ENCODE measurements at places on chromosomes 7 and 10.

DNA sequence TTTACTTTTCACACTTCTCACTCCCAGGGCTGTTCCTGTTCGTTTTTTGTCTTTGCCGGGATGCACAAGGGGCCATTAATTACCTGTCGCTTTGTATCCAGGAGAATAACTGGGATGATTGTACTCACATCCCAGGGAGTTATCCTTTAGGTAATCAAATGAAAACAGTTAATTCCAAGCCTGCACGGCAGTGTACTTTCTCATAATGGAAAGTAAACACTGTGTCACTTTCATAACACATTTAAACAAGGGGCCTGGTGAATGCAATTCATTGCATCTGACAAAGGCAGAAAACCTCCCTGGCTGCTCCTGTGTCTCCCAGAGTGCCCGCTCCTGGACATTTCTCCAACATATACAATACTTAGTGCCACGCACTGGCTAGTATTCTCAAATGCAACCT lies 138.7 kb upstream of the CELF2 start:
- DNase-seq: no peak

DNA sequence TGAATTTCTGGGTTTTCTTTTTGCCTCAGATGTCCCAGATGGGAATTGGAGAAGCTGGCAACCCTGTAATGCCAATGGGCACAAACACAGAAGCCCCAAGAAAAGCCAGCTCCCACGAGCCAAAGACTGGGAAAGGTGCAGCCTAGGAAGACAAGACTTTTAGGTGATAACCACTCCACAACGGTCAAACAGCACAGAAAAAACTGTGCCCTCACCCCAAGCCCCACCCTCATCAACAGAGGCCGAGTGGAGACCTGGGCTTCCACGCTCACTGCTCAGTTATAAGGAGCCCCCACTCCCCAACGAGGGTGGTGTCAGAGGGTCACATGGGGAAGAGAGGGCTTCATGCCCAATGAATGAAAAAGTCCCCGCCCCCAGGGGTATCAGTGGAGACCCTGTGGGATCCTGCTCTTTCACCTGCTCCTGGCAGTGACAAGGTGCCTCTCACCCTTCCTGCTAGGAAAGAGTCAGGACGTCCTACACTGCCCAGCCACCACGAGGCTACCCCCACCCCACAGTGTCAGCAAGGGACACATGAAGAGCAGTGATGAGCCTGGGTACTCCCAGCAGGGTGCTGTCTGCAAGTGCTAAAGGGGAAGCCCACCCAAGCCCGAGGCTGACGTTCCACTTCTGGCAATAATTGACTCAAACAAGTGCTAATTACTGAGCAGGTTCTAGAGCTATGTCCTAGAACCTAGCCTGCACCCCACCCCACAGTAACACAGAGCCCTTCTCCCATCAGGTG lies 8.3 kb downstream of the TMEM273 start:
- no peak for DNase-seq

GRCh38 chr7:133887459-133887858 lies 239.7 kb upstream of the LRGUK start:
- no peak for DNase-seq

DNA sequence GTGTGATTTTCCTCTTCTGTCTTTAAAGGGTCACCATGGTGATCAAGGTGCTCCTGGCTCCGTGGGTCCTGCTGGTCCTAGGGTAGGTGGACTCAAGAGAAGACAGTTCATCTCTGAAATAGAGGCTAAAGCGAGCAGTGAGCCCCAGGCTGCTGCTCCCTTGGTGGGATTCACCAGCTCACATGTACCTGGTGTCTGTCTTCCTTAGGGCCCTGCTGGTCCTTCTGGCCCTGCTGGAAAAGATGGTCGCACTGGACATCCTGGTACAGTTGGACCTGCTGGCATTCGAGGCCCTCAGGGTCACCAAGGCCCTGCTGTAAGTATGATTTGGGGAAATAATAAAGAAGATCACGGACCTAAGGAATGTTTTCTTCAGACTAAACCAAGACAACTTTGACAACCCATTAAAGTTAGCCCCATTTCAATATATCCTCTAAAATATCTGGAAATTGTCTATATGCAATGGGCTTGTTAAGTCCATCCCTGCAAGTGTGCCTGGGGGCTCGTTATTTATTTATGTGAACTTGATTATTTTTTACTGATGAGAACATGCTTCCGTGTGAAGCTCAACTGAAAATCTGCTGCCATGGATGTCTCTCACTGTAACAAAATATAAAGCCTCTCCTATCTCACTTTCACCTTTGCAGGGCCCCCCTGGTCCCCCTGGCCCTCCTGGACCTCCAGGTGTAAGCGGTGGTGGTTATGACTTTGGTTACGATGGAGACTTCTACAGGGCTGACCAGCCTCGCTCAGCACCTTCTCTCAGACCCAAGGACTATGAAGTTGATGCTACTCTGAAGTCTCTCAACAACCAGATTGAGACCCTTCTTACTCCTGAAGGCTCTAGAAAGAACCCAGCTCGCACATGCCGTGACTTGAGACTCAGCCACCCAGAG lies 32.5 kb downstream of the COL1A2 start:
- no peak for DNase-seq

DNA sequence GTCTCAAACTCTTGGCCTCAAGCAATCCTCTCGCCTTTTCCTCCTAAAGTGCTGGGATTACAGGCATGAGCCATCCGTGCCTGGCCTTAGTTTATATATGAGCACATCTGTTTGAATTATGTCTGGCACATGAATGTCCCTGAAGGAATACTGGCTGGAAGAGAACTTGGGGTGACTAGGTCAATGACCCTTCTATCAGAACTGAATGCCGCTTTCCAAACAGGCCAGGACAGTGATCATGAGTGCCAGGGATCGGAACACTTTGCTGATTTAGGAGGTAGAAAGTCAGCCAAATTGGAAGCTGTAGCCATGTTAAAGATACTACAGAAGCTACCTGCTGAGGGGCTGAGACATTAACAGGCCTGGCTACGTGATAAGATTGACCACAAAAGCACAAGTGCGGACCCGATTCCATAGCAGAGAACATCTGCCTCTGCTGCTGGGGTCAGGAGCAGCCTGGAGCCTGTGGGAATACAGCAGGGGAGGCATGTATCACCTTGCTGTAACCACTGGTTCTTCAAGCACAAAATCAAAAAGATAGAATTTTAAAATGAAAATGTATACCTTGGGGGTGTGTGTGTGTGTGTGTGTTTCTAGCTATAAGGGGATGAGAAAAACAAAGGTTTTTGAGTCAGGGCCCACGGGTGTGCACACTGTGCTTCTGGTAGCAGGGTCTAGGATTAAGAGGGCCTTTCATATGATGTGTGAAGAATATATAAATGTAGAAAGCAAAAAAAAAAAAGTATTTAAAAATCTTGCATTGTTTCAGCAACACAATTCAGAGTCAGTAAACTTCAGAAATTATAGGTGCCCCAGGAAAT lies 293.7 kb downstream of the BBS9 start:
- no peak for DNase-seq

GRCh38 chr10:14186245-14186644 lies 144.5 kb downstream of the FRMD4A start:
- peak; percentile 40 for DNase-seq

DNA sequence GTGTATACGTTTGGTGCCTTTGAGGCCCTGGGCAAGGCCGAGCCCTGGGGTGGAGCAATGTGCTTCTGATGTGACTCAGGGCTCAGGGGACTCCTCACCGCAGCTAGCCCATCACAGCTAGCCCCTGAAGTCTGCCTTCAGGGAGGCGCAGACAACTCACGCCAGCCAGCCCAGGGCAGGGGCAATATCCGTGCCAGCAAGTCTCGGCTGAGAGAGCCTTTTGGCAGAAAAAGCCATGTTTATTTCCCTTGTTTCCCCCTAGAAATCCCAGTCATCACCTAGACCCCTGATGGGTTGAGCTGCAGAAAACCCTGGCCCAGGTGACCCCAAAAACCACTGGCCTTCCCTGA lies 90.4 kb downstream of the CHST15 start:
- DNase-seq: no peak

DNA sequence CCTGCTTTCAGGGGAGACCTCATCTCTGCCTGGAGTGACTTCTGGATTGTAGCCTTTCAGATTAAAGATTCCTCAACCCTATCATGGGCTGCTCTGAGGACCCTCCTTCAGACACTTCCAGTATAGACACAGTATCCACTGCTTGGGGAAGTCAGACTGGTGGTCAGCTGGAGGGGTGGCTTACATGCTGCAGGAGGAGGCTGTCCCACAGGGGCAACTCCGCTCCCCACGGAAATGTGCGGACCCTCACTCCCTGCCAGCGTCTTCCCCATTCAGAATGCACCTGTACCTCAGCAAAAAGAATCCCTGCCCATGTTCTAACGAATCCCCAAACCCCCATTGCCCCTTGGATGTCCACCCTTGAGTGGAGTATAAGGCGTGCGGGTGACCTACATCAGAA lies 95.5 kb downstream of the DOCK4 start:
- DNase-seq: no peak

- DNase-seq: no peak
Observed at GRCh38 chr10:34181553-34182300, 633.4 kb downstream of the PARD3 start.

GRCh38 chr7:1742555-1743303 lies 72.7 kb downstream of the ELFN1 start:
- DNase-seq: no peak

DNA sequence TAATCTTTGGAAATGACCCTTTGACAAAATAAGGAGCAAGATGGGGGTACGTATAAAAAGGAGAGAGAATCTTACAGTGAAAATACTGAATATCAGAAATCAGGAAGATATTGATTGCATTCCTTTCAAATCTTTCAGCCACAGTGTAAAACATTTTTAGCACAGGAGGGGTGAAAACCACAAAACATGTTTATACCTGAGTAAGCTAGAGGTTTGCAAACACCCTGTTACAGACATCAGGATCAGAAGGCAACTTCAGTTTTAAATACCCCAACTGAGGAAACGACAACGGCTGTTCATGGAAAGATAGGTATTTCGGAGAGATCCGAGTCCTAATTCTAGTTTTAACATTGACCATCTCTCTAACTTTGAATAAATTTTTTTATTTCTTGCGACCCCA lies 69.1 kb upstream of the ITGB1 start:
- DNase-seq: no peak

- DNase-seq: no peak
Observed at GRCh38 chr7:76193466-76193865, 8.2 kb upstream of the SRRM3 start.

DNA sequence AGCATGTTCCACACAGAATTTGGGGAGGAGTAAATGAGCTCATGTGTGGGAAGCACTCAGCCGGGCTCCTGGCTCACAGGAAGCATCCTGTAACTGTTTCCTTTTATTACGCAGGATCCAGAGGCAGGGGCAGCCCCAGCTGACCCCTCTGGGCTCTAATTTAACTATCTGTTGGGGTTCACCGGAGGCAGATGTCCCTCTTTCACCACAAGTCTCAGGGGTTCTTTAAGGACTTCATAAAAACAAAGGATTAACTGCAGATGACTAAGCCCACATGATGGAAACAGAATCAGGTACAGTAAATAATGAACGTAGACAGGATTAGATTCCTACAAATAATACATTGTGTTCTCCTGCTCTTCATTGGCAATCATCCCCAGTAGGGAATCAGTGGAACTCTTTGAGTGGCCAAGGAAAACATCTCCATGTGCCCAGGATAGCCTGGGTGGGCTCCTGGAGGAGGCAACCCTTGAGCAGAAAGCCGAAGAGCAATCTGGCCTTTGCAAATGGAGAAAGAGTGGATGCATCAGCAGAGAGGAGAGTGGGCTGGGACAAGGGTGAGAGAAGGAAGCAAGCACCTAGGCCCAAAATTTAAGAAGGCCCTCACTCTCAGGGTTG lies 24.6 kb downstream of the TBXAS1 start:
- no peak for DNase-seq
